ENCODE measurements at places on chromosomes 11 and 22. TPM values are rescaled to one million over a fixed set of nuclear protein-coding genes. Genes with fewer than 3 reads are reported as not detected.

The FOLR1 gene
- total RNA-seq: not detected

The MUC2 gene
- not detected for total RNA-seq

The SLC25A45 gene
- total RNA-seq: 1.4 TPM

The RAB36 gene
- total RNA-seq: 1.8 TPM

The CYTH4 gene
- total RNA-seq: 0.23 TPM

The C11orf68 gene
- 15.8 TPM for total RNA-seq

The AMPD3 gene
- 0.23 TPM for total RNA-seq

The OR5AK2 gene
- not detected for total RNA-seq

The MAPK8IP1 gene
- total RNA-seq: 3.3 TPM

The DENND6B gene
- 1.1 TPM for total RNA-seq

The MS4A6A gene
- total RNA-seq: not detected

The MAPK11 gene
- total RNA-seq: 4.3 TPM
